NCI-H524 (cell line): ENCODE measurements at places on chromosomes 2 and 18.

DNA sequence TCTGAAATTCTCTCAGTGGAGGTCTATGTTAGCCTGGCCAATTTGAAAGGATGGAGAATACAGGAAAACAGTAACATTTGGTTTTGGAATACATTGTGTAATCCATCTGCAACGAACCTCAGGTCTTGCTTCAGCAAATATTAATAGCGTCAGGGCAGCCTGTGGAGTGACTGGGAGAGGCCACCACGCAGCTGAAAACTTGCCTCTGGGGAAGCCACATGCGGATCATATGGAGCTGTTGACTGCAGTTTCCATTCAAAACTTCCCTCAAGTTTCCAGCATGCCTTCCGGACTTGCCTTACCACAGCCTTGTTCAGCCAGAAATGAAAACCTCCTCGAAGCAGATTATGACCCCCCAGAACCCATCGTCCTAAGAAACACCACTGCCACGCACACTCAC, 25.7 kb downstream of the BCL11A start:
- no peak for DNase-seq

DNA sequence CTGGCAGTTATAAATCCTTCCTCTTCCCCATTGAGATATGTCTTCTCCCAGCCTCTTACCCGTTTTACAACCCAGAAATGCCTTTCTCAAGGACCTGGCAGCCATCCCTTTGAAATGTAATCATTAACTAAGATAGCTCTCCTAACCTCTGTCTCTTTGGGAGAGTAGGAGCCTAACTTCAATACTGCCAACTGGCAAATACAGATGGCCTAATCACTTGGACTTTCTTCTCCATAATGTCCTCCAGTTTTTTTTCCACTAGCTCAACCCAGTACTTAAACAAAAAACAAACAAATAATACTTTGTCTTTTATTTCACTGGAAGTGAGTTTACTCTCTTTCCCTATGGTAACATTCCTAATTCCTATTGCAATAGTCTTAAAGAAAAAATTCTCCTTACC, 1391.1 kb downstream of the SUCLG1 start:
- no peak for DNase-seq

DNA sequence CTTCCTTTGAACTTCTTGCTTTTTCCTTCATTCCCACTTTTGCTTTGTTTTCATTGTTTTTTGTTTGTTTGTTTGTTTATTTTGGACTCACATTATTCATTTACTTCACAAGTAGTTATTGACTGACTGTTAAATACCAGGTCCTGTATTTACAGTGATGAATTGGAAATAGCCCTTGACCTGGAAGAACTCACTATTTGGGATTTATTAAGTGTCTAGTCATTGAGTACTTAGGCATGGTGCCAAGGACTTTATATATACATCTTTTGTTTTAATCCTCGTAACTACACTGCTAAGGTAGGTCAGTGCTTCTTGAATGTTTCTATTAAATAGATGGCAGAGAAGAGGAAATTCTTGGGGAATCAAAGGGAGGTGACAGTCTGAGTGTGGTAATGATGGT, 11.1 kb downstream of the SPOPL start:
- DNase-seq = no peak

DNA sequence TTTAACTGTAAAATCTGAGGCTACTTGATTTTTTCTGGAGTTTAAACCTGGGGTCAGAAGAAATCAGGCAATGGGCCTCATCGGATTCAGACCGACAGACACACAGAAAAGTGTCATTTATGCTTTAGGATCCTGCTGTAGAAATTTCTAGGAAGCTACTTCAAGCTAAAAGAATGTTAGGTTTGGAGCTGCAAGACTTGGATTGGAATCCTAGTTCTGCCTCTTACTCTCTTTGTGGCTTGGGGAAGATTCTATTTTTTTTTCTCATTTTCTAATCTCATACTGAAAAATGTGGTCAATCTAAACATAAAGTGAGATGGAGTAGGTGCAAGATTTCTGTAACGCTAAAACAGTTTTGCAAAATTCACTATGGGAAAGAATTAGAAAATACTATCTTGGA, 48.8 kb upstream of the KCNE4 start:
- no peak for DNase-seq

- DNase-seq = no peak
Observed at GRCh38 chr18:34740101-34740500, 30.0 kb downstream of the DTNA start.

GRCh38 chr2:234038076-234038802, 12.3 kb upstream of the SPP2 start:
- DNase-seq = no peak

- no peak for DNase-seq
Observed at GRCh38 chr2:45643095-45643494, 8.4 kb upstream of the PRKCE start.

- no peak for DNase-seq
Observed at GRCh38 chr2:111118981-111119821, 1.5 kb upstream of the BCL2L11 start.

- no peak for DNase-seq
Observed at GRCh38 chr2:217685255-217685605, 317.6 kb downstream of the TNS1 start.

DNA sequence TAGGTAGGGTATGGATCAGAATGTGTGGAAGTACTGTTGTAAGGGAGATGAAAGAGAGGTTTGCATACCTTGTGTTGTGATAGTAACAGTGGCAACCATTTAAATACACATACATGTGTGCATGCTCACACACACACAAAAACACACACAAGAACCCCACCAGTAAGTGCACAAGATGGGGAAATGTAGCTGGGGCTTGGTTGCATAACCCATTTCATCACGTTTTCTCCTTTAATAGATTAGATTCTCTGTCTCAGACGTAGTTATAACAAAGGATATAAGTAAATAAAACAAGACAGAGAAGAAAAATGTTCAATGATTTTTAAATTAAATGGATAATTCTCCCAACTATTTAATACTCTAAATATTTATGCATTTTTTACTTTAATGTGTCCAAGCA, 13.4 kb downstream of the ARHGAP15 start:
- DNase-seq = no peak

- DNase-seq = no peak
Observed at GRCh38 chr18:10160251-10160650, 246.4 kb downstream of the VAPA start.

GRCh38 chr2:7972670-7973069, 709.2 kb upstream of the ID2 start:
- no peak for DNase-seq

- DNase-seq = peak; percentile 37
Observed at GRCh38 chr2:231709981-231710798, 1.9 kb downstream of the PTMA start.

GRCh38 chr2:71746946-71747501, 293.7 kb downstream of the DYSF start:
- no peak for DNase-seq

DNA sequence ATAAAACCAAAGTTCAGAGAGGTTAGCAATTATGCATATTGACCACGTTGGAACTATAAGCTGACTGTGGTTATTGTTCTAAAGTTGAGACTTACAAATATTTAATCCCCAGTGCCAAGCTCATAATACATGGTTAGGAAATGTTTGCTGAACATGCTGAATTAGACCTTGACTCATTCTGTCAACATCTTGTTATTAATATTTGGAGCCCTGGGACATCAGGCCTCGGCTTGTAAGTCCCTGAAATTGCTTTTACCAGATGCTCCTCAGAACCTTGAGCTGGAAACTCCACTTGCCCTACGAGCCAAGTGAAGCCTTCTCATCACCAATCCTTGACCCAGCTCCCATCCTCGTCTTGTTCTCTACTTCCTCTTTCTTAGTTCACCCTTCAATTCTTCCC, 21.2 kb downstream of the DYNAP start:
- no peak for DNase-seq

DNA sequence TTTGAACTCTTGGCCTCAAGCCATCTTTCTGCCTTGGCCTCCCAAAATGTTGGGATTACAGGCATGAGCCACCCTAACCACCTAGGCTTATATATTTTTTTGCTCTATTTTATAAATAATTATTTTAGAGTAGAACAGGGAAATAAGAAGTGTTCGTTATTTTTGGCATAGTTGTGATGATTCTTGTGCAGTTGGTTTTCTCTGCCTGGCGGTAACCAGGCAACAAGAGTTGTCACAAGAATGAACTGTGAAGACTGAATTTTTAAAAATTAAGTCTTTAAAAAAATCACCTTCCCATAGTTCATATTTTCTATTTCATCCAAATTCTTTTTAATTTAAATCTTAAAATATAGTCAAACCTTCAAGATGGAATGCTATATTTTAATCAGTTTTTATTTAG, 310.2 kb downstream of the ARL6IP6 start:
- DNase-seq = no peak

DNA sequence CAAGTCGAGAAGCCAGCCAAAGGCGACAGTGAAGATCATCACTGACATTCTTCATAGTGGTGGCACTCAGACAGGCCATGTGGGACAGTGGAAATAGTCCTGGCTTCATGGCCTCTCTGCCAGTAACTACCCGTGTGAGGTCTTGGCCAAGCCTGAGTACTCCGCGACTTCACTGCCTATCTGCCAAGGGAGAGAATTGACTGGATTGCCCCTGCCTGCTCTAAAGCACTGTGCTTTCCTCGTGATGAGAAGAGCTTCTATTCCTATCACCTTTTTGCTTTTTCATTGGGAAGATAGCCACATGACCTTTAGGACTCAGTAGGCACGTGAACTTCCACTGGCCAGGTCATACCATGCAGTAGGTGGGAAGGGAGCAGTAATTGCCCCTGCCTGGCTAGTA, 239.3 kb downstream of the HAUS1 start:
- DNase-seq = no peak

DNA sequence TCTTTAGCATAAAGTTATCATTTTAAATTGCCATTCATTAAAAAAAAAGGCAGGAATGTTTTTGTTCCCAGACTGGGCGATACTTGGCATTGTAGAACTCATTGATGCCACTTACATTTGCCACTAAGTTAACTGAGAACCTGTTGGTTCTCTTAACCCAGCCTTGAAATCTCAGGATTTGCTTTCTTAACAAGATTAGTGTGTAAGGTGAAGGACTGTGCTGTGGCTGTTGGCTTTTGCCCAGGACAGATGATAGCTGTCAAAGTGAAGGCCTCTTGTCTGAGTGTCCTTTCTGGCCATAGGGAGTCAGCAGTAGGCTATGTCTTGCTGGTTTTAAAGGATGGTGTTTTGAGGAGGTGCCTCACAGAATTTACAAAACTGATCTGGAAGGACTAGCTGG, 2.6 kb downstream of the DPYSL5 start:
- peak; percentile 65 for DNase-seq

GRCh38 chr2:20451341-20451740, 4.5 kb downstream of the RHOB start:
- DNase-seq = no peak

DNA sequence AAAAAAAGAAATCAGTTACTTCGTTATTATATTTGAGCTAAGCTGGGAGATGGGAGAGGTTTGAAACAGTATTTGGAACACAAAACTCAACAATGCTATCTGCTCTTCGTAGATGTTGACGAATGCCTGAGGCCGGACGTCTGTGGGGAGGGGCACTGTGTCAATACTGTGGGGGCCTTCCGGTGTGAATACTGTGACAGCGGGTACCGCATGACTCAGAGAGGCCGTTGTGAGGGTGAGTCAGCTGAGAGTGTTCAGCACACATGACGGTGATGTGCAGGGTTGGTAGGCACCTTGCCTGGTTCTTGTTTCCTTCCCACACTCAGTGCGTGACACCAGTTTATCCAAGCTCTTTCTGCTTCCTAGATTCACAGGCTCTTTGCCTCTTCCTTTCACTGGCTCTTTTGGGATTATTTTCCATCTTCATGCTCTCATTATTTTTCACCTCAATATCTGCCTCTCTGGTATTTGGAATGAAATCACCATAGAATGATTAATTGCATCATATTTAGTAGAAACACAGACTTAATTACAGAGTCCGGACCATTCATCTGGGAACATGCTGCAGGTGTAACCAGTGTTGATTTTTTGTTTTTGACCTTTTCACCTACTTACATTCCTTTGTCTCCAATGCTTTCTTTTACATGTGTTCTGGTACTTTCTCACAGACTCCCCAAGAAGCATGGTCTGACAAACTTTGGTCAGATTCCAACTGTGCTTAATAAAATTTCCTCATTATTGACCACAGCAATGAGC, 200.6 kb upstream of the RASGRP3 start:
- no peak for DNase-seq

GRCh38 chr2:210318891-210319290, 3.9 kb upstream of the MYL1 start:
- DNase-seq = no peak

DNA sequence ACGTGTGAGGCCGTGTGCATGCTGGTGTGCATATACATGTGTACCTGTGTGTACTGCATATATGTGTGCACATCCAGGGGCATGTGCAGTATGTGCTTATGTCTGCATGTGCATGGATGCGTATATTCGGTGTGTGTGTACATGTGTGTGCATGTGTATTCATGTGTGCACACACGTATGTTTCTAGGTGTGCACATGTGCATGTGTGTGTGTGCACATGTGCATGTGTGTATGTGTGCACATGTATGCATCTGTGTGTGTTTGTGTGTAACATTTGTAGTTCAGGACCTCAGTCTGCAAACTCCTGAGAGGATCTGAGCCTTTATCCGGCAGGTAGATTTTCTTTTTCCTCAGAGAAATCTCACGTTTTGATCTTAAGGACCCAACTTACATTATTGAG, 201.7 kb downstream of the SNTG2 start:
- no peak for DNase-seq

DNA sequence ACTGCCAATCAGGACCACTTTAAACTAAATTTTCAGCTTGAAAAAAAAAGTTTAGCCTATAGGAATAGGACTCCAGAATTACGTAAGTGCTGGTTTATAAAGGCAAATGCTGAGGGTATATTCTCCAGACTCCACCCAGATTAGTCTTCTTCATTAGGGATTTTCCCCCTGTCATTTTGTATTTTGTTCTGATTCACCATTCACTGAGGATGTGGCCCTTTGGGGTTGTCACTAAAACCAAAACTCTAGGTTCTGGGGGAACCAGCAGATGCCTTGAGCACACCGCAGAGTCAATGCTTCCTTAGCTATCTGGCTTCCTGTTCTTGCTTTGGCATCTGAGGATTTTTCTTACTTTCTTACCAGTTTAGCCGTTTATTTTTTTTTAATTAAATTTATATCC, 10.5 kb downstream of the SCYGR4 start:
- DNase-seq = no peak

DNA sequence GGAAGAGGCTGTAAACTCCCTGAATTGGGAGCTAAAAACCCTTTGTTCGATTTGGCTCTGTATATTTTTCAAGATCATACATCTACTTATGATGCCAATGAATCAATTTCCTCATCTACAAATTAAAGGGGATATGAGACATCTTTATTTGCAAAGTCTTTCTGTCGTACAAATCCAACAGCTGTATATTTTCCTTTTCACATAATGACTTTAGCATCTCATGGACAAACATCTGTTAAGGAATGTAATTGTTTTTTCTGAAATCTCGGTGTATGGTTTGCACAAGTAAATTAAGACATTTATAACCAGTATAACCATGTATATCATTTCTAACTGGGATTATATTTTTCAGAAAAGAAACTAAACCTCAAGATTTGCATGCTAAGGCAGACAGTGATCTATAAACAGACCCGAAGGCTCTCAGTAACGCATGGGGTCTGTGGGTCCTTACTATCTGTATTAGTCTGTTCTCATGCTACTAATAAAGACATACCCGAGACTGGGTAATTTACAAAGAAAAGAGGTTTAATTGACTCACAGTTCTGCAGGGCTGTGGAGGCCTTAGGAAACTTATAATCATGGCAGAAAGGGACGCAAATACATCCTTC, 130.8 kb downstream of the SLC8A1 start:
- DNase-seq = no peak

- no peak for DNase-seq
Observed at GRCh38 chr2:75820693-75821092, 110.0 kb upstream of the GCFC2 start.
